ENCODE measurements at places on chromosomes 2 and 18. TPM values are rescaled to one million over a fixed set of nuclear protein-coding genes. Genes with fewer than 3 reads are reported as not detected.

- ATAC-seq = no peak
Observed at GRCh38 chr18:36461551-36461987, 164.1 kb downstream of the FHOD3 start.

GRCh38 chr2:159010340-159010739 lies 41.9 kb downstream of the TANC1 start:
- ATAC-seq = no peak

- no peak for ATAC-seq
Observed at GRCh38 chr18:35091841-35092240, 50.6 kb downstream of the MAPRE2 start.

GRCh38 chr2:96903318-96903717 lies 33.4 kb upstream of the SEMA4C start:
- no peak for ATAC-seq

GRCh38 chr18:45505497-45506206 lies 109.6 kb upstream of the SLC14A2 start:
- ATAC-seq = no peak

DNA sequence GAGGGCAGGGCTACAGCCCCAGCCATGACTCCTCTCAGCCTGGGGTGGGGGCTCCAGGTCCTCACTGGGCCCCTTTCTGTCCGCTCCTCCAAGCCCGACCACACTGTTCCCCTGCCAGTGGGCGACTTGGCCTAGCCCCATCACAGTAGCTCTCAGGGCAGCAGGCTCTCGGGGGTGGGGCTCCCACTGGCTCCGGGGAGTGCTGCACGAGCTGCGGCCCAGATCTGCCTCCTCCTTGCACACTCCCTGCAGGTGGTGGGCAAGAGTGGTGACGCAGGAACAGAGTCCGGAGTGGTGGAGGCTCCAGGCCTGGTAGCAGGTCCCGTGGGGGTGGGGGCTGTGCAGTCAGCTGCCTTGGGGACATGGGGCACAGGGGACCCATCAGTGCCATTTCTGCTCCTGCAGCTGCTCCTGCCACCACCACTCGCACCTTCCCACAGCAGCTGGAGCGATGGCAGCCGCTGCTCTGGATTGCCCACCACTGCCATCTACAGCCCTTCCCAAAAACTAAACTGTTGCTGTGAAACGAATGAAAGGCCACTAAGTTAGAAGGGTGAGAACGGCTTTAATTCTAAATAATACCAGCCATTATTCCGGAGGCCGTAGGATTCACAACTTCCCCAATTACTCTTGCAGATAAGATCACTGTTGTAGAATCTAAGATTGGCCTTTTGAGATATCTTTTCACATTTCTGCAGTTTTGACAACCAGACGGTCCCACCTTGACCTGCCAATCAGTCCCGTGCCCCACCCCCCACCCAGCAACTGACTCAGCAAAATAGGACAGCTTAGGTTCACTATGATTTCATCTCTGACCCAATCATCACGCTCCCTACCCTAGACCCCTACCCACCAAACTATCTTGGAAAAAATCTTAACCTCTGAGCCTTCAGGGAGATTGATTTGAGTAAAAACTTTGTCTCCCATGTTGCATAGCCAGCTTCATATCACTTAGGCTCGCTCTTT lies 530.2 kb downstream of the DCC start:
- ATAC-seq = no peak

DNA sequence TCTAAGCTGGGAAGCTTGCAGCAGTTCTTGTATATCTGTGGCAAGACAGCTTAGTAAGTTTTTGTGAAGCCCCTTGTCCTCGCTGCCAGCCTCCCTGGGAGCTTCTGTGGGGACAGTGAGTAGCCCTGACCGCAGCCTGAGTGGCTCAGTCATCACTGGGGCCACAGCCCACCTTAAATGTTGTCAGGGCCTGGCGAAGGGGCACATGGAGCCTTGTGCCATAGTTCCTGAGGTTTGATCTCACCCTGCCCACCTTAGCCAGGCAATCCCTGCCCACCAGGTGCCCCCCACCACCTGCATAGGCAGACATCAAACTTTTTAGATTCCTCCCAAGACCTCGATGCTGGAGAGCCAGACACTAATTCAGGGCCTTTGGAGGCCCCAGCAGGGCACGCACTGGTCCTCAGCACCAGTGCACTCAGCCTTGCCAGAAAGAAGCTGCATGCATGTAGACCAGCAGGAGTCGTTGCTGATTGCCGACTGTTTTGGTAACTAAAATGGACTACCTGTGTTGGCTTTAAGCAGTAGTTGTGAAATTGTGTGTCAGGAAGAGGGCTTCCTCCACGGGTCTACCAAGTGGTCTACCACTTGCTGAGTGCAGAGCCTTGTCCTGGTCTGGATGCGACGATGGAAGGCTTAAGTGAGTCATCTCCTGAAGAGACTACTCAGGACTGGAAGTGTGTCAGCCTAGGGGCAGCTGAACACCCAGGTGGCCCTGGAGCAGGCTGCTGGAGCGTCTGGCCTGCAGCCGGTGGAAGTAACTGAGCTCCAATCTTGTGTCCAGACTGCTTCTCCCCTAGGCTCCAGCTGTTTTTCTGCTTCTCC lies 233.1 kb downstream of the SEPTIN10 start:
- ATAC-seq = no peak

DNA sequence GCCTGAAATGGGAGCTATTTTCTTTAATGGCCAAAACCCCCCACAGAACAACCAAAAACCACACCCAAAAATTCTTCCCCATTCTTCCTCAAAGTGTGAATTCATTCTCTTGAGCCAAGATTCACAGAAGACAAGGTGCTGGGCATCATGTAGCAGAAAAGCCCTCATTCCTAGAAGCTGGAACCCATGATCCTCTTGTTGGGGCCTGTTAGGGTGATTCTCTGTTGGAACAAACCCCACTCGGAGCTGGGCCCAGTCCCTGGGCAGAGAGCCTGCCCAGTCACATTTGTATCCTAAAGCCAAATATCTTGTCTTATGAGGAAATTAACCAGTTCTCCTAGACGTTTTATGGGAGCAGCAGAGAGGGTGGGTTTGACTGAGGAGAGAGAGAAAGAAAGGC lies 22.8 kb upstream of the VPS4B start:
- no peak for ATAC-seq

DNA sequence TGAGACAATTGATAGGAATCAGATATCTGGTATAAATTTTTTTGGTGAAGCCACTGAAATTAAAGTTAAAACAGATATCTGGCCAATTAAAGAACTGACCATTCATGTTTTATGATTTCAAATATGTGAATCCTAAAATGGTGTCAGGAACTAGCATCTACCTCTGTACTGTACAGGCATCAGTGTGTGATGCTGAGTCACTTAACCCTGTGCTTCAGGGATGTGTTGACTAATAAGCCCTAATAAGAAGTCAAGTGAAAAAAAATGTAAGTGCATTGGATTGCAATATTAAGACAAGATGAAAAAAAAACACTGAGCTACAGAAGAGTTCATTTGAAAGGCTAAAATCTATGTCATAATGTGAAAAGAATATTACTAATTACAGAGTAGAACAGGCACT lies 9.1 kb upstream of the UNC80 start:
- ATAC-seq = no peak

- no peak for ATAC-seq
Observed at GRCh38 chr2:73255907-73256617, 22.0 kb downstream of the CCT7 start.

DNA sequence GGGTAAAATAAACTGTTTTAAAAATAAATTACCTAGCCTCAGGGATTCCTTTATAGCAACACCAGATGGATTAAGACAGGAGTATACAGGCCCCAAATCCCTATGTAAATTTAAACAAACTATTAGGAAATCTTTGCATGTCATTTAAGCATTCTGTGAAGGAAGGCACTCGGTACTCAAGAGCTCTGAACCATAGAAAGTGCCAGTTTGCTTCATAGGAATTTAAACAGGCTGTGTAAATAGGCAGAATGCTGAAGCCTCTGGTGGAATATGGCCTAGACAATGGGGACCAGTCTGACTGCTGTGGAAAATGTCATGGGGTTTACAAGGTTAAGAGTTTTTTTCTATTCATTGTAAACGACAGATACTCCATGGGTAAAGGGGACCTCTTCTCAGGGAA lies 377.4 kb downstream of the DLGAP1 start:
- peak; percentile 60 for ATAC-seq

The SERPINB10 gene
- total RNA-seq = not detected

The FAM228A gene
- 0.15 TPM for total RNA-seq

The FRZB gene
- total RNA-seq = 1.5 TPM

Data from motor neuron (in vitro differentiated cells).